HT-29 (cell line): ENCODE measurements at places on chromosomes 4 and X.

DNA sequence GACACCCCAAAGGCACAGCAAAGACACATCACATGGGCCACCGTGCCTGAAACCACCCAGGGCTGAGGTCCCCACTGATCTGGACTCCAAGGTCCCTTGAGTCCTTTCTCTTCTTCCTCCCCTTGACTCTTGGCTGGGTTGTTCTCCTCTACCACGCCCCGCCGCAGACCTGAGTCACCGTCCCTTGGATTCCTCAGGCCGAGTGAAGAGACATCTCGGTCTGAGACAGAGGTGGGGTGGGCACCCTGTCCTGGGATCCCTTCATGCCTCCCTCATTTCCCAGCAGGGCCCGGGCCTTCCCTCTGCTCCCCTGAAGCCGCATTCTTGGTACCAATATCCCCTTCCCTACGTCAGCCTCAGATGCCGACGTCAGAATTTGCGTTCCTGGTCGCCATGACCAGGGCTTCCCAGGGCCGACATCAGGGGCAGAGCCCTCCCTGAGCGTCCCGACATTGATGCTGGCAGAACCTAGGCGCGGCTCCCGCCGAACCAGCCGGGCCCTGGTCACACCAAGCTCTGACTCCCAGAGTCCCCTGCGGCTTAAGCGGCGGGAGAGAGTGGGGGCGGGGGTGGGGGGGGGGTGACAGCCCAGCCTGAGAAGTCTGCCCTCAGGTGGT, 498 bp downstream of the MAGEA10 start:
- no peak for DNase-seq

GRCh38 chr4:185811509-185812364, at the start of gene SORBS2:
SORBS2 (minus strand) TSS chr4:185812194; CDS start chr4:185690571, 121,623 bp downstream.
- DNase-seq: peak; percentile 51

GRCh38 chrX:87468941-87469340, 48.7 kb upstream of the KLHL4 start:
- DNase-seq: no peak

DNA sequence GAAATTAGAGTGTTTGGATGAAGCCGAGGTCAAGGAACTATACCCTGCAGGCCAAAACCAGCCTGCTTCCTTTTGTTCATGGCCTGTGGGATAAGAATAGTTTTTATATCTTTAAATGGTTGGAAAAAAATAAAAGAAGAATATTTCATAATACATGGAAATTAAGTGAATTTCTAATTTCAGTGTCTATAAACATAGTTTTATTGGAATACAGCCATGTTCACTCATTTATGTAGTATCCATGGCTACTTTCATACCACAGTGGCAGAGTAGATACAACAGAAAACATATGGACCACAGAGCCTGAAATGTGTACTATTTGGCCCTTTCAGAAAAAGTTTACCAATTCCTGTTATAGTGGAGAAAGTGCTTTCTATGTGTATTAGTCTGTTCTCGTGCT, 13.6 kb downstream of the LIMCH1 start:
- DNase-seq: no peak

DNA sequence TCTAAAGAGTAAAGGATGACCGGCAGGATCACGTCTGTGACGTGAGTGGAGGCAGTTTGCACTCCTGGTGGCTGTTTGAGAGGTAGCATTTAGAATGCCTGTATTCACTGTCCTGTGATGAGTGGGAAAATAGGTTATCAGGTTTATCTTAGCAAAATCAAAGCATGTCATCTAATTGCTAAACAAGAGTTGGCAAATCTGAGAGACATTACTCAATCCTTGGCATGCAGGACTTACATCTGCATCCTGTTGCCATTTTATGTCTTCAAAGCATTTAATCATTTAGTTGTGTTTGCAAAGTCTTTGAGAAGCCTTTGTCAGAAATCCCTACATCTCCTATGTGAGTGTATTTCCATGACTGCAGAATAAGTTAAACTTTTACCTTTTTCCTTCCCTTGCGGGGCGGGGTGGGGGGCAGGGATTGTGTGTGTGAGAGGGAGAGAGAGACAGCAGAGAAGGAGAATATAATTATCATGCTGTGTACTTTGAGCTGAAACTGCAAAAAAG, 41.4 kb upstream of the MSANTD1 start:
- no peak for DNase-seq

GRCh38 chr4:66246643-66247042, 576.4 kb upstream of the EPHA5 start:
- no peak for DNase-seq

DNA sequence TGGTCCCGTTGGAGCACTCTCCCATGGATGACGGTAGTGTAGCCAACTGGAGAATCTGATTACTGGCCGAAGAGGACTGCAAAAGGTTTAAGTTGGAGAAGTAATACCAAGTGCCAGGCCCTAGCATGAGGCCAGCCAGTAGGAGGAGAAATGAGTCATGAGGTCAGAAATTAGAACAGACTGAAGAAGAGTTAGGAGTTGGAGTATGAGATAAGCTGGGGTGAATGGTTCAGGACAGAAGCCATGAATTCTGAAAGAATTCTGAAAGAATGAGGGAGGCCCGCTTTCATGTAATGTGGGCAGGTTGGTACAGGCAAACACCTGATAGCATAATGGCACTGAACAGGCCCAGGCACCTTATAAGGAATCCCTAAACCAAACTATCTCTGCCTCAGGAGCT, 18.4 kb upstream of the STK26 start:
- no peak for DNase-seq

GRCh38 chr4:41155194-41155830, 59.0 kb downstream of the APBB2 start:
- DNase-seq: no peak
